ENCODE measurements at places on chromosomes 1 and 21. TPM values are rescaled to one million over a fixed set of nuclear protein-coding genes. Genes with fewer than 3 reads are reported as not detected.

Gene INSRR
- not detected for total RNA-seq

Gene SLC41A1
- total RNA-seq: 7.8 TPM

Gene TCHHL1
- total RNA-seq: not detected

Gene C1QC
- not detected for total RNA-seq

Gene MX2
- total RNA-seq: 115 TPM

Gene LPAR3
- total RNA-seq: 1.3 TPM

Gene DMBX1
- not detected for total RNA-seq

Gene ZNF648
- total RNA-seq: not detected

Measured in RPMI7951 (cell line).